ENCODE measurements at places on chromosomes 12 and 14. TPM values are rescaled to one million over a fixed set of nuclear protein-coding genes. Genes with fewer than 3 reads are reported as not detected.

CLEC2A gene
- total RNA-seq: not detected

MUCL1 gene
- total RNA-seq: not detected

AQP2 gene
- total RNA-seq: not detected

NUMB gene
- 46.5 TPM for total RNA-seq

MYBPC1 gene
- total RNA-seq: not detected

SYT1 gene
- not detected for total RNA-seq

KIF26A gene
- 0.45 TPM for total RNA-seq

SMIM10L1 gene
- total RNA-seq: 7.1 TPM

TMEM63C gene
- 0.80 TPM for total RNA-seq

ALG10 gene
- total RNA-seq: 19.4 TPM

ETFBKMT gene
- 1.0 TPM for total RNA-seq

LIN7A gene
- total RNA-seq: 0.18 TPM

GALNT16 gene
- not detected for total RNA-seq

GPR84 gene
- 0.39 TPM for total RNA-seq

DPPA3 gene
- not detected for total RNA-seq

GLIPR1L2 gene
- total RNA-seq: 0.09 TPM

KCNH3 gene
- 1.2 TPM for total RNA-seq

MAP3K9 gene
- total RNA-seq: 5.7 TPM

SMIM41 gene
- not detected for total RNA-seq

CAND1 gene
- 157 TPM for total RNA-seq

SAMD4A gene
- total RNA-seq: 0.59 TPM

METAP2 gene
- total RNA-seq: 73.6 TPM

APOLD1 gene
- total RNA-seq: 7.9 TPM

HOXC9 gene
- total RNA-seq: not detected

ATXN7L3B gene
- total RNA-seq: 22.5 TPM
